ENCODE measurements at places on chromosomes 12 and 14. TPM values are rescaled to one million over a fixed set of nuclear protein-coding genes. Genes with fewer than 3 reads are reported as not detected.

DHH gene
- total RNA-seq: 0.47 TPM

FAM181A gene
- total RNA-seq: 3.0 TPM

GPX2 gene
- total RNA-seq: not detected

PTPN21 gene
- total RNA-seq: 9.0 TPM

TAS2R43 gene
- total RNA-seq: 13.6 TPM

GPR68 gene
- 5.9 TPM for total RNA-seq
